Spinal cord (tissue), 10 donors: ENCODE measurements at places on chromosomes 5 and 9.
A peak's percentile ranks its signal among the peaks of the same experiment; 100 is the strongest.

GRCh38 chr5:73983644-73984043 is 357.6 kb downstream of the ARHGEF28 start:
- DNase-seq = no peak

- DNase-seq = no peak
Measured at GRCh38 chr5:141512911-141513626, 24.2 kb downstream of the PCDHGC5 start.

DNA sequence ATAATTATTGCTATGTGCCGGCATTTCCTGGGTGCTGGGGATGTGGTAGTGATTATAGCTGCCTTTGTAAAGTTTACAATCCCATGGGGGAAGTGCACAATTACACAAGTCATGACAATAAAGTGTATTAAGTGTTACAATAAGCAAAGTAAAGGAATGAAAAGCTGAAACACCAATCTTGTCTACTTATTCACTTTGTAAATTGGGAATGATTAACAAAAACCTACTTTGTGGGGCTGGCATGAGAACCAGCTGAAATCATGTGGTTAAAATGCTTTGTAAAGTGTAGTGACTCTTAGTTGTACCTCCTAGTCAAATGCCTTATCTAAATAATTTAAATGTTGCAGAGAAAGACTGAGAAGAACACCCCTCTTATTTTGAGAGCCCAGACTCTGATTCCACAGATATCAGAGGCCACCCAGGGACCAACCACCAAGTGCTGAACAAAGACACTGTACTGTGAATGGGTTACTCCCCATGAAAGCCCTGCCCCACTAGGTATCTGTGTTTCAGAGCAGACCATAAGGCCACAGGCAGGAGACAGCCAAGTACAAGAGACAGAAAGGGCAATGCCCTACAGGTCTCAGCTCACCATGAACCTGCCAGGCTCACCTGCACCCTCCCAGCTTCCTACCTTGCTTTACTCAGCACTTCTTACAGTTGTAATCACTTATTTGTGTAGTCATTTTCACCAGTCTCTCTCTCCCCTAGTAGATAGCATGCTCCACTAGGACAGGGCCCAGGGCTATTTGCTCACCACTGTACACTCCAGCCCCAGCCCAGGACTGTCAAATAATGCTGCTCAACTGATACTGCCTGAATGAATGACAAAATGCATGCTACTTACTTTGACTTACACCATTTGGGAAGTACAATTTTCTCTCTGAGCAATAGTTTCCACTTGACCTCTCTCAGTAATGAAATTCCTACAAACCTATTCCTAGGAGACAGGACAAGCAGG is 101.6 kb upstream of the APC start:
- no peak for DNase-seq

GRCh38 chr5:167857321-167857720 is 434.1 kb upstream of the WWC1 start:
- no peak for DNase-seq

GRCh38 chr5:157116483-157116954 is 7.7 kb upstream of the HAVCR2 start:
- no peak for DNase-seq

- DNase-seq = no peak
Measured at GRCh38 chr5:80967500-80968181, 7.5 kb downstream of the RASGRF2 start.

GRCh38 chr5:72459913-72460312 is 47.3 kb downstream of the ZNF366 start:
- no peak for DNase-seq

DNA sequence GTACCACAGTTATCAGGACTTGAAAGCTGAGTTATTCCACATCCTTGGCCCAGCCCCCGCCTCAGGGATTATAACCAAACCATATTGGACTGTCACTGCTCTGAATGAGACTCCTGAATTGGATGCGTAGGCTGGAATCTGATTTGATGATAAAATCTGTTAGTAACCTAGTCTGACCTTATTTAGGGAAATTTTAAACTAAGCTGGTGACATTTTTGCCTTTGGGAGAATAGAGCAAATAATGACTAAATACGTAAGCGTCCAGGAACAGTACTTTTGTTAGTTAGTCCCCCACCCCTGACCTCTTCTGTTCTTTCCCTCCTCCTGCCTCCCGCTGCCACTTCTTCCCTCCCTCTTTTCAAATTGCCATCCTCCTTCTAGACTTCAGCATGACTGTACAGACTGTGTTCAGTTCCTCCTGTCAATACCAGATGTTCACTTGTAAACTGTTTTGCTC is 92.6 kb downstream of the TLE4 start:
- DNase-seq = no peak

- DNase-seq = no peak
Measured at GRCh38 chr9:113578279-113578865, 114.8 kb downstream of the RGS3 start.

DNA sequence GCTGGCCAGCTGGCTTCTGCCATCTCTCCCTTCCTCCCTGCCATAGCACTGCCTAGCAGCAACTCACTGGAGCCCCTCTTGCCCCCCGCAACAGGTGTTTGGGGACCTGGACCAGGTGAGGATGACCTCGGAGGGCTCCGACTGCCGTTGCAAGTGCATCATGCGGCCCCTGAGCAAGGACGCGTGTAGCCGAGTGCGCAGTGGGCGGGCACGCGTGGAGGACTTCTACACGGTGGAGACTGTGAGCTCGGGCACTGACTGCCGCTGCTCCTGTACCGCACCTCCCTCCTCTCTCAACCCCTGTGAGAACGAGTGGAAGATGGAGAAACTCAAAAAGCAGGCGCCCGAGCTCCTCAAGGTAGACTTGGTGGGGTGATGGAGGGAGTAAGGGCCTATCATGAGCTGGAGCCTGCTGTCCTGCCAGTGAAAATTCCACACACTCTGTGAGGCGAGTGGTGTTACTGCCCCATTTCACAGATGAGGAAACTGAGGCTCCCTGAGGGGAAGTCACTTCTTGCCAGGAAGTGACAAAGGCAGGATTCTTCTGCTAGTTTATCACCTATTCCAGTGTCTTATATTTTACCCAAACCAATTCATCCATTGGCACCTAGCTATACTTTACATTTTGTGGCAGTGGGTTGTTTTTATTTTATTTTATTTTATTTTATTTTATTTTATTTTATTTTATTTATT is 10.1 kb downstream of the OLFML2A start:
- DNase-seq = no peak

- DNase-seq = peak; percentile 30
Measured at GRCh38 chr5:6525910-6526309, 77.3 kb downstream of the UBE2QL1 start.

GRCh38 chr5:150122158-150122510 is 33.5 kb downstream of the PDGFRB start:
- no peak for DNase-seq

DNA sequence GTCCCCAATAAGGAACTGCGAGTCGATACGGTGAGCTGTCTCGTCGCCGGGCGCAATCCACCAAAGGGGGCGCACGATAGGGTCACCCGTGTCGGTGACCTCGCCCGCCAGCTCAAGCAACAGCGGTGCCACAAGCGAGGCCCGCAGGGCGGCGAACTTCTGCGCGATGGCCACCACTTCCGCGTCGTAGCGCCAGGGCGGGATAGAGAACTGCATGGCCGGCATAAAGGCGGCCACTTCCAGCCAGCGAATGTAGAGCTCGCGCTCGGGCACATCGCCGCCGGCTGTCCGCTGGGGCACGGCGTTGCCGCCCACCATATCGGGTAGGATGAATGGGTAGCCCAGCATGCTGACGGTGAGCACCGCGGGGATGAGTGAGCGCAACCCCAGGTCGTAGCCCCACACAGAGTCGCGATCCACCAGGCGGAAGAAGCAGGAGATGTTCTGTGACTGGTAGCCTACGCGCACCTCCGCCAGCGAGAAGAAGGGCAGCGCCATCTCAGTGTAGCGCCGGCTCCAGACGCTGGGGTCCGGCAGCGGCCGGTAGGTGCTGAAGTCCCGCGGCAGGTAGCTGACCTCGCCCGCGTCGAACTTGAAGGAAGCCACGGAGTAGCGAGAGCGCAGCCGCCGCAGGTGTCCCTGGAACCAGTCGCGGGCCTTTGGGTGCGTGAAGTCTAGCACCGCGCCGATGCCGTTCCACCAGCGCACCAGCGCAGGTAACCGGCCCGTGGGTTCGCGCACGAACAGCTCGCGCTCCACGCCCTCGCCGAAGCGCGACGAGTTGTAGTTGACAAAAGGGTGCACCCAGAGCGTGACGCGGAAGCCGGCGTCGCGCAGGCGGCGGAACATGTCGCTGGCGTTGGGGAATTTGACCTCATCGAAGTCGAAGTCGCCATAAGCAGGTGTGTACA is 5.5 kb downstream of the MYORG start:
- DNase-seq = no peak

DNA sequence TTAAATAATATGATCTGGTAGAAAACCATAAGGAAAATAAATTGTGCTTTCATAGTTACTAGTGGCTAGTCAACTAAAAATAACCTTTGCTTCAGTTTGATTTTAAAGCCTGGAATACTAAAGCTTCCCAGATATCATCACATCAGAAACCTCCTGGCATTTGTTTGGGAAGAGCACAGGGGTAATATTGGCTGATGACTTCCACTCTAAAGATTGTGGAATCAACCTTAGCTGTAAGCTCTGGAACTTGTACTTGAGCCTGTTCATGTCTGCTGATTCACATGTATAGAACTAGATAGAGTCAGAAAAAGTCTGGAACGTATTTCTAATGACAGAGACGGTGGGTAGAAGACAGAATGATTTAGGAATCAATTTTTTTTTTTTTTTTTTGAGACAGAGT is 345.0 kb downstream of the CWC27 start:
- DNase-seq = no peak

- DNase-seq = no peak
Measured at GRCh38 chr5:128305341-128305740, 221.8 kb downstream of the SLC12A2 start.

- no peak for DNase-seq
Measured at GRCh38 chr9:37632479-37632878, 18.3 kb upstream of the FRMPD1 start.

- DNase-seq = peak; percentile 47
Measured at GRCh38 chr5:168531987-168532864, 3.1 kb downstream of the FBLL1 start.

DNA sequence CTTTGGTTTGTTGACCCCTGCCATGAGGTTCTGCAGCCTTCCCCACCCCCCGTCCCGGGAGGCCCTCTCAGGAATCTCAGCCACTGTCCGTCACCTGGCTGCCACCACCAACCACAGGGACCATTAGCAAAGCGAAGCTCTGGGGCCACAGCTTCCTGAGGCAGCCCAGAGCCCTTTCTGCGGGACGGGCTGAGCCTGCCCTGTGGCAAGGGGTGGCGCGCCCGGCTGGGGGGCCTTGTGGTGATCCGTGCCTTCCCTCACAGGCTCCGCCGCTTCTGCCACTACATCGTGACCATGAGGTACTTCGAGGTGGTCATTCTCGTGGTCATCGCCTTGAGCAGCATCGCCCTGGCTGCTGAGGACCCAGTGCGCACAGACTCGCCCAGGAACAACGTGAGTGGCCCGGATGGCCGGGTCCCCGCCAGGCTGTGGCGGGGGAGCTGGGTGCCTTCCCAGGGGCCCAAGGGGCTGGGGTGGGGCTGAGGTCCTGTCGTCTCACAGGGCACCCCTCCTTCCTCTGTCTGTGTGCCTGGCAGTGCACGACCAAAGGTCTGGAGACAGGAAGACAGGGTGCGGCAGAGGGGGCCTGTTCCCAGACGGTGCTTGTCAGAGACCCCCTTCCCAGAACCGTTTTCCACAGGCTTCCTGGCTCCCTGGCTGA is 169.2 kb downstream of the CACNA1B start:
- no peak for DNase-seq

DNA sequence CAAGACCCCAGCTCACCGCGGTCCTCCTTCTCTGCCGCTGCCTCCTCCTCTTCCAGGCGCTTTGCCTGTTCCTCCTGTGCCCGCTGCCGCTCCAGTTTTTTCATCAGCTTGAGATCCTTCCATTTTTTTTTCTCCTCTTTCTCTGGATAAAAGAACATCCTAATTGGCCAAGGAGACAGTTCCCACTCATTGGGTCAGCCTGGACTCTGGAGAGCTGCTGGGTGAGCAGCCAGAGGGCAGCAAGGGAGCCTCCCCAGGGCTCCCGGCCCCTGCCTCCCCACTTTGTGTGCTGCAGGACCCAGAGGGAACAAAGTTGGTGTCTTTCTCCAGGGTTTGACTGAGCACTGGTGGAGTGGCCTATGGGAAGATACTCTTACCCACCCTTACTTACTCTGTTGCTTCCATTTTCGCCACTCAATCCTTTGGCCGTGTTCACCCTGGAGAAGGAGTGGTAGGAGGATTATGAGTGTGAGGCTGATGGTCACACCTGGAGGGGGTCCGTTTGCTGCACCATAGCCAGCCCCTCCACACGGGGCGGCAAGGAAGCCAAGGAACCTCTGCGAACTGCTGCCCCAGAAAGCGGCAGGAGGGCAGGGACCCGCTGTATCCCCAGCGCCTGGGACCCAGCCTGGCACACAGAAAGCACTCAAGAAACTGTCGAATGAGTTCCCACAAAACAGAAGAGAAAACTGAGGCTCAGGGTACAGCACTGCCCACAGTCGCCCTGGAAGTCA is 708 bp downstream of the SPOUT1 start:
- no peak for DNase-seq

- no peak for DNase-seq
Measured at GRCh38 chr5:61363401-61364114, 31.5 kb downstream of the ZSWIM6 start.

DNA sequence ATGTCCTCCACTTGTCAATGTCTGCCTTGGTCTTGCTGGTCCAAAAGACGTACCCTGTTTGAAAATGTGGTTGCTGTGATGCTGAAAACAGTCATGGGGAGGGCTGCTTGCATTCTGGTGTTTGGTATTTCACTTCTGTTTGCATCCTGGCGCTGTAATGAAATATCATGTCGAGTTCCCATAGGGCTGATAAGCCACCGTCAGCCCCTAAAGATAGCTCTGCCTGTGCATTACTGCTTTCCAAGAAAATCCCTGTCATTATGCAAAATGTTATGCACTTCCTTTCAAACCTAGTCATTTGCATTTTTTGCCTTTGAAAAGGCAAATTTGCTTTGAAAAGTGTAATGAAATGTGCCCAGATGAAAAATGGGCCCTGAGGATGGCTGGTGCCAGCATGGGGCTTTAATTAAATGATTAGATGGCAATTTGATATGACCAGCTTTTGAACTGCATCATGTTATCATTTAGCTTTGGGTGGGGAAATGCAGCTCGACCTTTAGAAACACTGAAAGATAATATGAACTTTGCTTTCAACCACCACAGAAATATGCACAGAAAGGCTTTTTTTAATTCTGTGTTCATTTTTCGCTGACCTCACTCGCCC is 374.4 kb upstream of the SGCD start:
- no peak for DNase-seq

- no peak for DNase-seq
Measured at GRCh38 chr9:5569409-5569808, 59.1 kb downstream of the PDCD1LG2 start.

DNA sequence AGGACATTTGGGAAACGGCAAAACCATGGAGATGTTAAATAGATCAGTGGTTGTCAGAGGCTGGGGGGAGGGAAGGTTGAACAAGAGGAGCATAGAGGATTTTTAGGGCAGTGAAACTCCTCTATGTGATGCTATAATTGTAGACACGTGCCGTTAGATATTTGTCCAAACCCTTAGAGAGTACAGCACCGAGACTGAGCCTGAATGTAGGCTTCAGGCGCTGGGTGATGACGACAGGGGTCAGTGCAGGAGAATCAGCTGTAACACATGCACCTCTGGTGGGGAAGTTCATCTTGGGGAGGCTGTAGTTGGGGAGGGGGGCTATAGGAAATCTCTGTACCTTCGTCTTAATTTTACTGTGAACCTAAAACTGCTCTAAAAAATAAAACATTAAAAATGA is 22.2 kb upstream of the CLPTM1L start:
- DNase-seq = no peak
